Activated CD8-positive, alpha-beta memory T cell treated with anti-CD3 and anti-CD28 coated beads for 48 hours (primary cell): ENCODE measurements at places on chromosomes 2 and 18.

GRCh38 chr2:55775828-55776227 lies 82.2 kb upstream of the PNPT1 start:
- no peak for DNase-seq

GRCh38 chr2:157477919-157478318 lies 34.0 kb upstream of the CYTIP start:
- DNase-seq, result no peak

DNA sequence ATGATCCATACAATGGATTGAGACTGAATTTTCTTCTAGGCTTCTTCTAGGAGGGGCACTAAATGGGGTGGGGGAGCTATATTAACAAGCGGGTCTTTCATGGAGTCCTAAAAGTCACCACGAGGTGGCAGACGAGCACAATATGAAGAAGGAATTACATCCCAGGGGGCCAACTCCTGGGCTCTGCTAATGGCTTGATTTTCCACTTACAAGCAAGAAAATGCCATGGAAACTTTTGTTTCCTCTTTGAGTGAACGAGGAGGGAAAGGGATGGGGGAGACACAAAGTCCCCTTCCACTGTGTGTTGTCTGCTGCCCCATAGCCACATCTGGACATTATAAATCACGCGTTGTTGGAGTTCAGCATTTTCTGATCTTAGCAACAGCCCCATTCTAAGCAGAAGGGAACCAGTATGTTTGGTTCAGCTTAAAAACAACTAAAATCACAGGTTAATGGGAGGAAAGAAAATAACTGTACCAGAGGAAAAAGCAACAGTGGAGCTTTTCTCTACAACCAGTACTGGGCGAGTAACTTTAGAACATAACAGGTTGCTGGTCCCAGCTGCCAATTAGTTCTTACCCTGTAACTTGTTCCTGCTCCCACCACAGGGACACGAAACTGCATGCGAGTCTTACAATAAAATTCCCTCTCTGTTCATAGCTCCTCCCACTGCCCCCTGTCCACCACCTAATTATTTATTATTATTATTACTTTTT lies 285.0 kb upstream of the PARD3B start:
- no peak for DNase-seq

DNA sequence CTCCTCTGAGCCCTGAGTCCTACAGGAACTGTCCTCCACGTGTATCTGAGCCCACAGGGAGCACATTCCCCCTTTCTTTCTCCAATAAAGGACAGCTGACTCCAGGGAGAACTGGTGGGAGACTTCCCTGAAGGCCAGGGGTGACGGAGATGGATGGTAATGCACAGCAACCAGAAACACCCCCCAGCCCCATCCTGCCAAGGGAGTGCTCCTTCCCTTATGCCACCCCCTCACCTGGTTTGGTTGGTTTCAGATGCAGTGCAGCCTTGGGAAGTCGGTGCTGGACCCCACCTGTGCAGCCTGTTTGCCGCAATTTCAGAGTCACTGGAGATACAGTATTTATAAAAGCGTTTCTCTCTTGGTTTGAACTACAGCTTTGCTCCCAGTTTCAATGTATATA lies 24.0 kb downstream of the GPR55 start:
- DNase-seq, result no peak

- no peak for DNase-seq
These were observed 63.3 kb downstream of the RIF1 start for GRCh38 chr2:151472966-151473365.

- DNase-seq, result no peak
These were observed 51.8 kb upstream of the BIN1 start for GRCh38 chr2:127158614-127159290.

GRCh38 chr2:85756822-85757435 lies 3.1 kb downstream of the ATOH8 start:
- no peak for DNase-seq

- no peak for DNase-seq
These were observed 60.7 kb downstream of the ANKRD62 start for GRCh38 chr18:12154361-12154760.

DNA sequence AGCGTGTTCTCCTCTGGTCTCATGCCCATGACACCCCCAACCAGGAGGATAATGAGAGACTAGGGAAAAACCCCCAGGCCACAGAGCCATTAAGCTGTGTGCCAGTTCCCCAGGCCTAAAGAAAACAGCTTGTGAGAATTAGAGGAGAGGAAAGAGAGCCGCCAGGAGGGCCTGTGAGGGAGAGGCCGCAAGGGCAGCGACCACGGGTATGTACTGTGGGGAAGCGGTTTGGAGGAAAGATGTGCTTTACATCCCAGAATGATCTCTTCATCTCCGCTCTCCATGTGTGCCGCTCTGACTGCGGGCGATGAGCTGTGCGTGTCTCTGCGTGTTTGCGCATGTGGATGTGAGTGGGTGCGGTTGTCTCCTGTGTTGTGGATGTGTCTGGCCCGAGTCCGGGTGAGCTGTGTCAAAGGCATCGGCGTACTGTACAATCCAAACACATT lies 82.9 kb downstream of the DYSF start:
- DNase-seq, result no peak

- DNase-seq, result peak; percentile 27
These were observed at the start of gene ANKRD29 for GRCh38 chr18:23662309-23663263. TSS of gene ANKRD29 (minus strand) at chr18:23662911. CDS start at chr18:23662730, 181 bp downstream.

DNA sequence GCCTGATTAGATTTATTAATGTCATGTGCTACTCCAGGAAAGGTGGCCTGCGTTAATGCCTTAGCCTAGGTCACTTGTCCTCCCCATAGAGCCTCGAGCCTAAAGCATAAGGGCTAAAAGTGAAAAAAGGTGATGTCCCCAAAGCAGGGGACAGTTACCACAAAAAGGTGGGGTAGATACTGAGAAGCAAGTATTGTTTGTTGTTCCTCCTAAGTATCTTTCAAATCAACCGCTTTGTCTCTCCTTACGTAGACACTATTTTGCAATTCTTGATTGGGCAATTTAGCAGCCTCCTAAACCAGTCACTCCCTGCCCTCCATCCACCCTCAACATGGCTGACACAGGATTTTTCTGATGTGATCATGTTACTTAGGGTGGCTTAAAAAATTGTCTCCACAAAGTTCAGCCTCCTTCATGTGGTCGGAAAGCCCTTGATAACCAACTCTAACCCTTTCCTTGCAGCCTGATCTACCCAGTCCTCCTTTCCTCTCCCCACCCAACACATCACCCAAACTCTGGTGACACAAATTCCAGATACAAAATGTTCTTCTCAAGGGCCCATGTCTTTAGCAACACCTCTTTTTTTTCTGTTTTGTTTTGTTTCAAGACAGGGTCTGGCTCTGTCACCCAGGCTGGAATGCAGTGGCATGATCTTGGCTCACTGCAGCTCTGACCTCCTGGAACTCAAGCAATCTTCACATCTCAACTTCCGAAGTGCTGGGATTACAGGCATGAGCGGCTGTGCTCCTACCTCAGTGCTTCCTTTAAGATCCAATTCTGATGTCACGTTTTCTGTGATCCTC lies 6.9 kb downstream of the INHA start:
- no peak for DNase-seq
